HS-5 (cell line): ENCODE measurements at places on chromosomes 6 and 20.

DNA sequence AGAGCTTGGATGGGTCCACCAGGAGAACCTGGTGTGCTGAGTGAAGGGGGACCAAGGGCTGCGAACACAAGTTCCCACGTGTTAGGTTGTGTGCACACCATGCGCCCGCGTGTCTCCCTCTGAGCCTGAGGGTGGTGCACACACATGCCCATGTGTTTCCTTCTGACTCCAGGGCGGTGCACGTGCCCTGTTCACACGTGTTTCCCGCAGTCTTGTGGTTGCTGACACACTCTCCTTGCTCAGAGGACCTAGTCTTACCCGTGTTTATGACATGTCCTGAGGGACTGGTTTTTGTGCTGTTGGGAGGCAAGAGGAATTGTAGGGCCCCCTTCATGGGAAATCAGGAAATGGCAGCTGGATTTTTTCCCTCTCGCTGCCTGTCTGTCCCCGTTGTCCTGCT, 36.3 kb upstream of the PCMTD2 start:
- no peak for DNase-seq

GRCh38 chr6:169165561-169166300, 87.9 kb downstream of the THBS2 start:
- DNase-seq = no peak

- DNase-seq = no peak
Measured at GRCh38 chr20:38870733-38871559, 55.3 kb upstream of the FAM83D start.

GRCh38 chr6:30641048-30641447, 5.9 kb upstream of the C6orf136 start:
- no peak for DNase-seq

DNA sequence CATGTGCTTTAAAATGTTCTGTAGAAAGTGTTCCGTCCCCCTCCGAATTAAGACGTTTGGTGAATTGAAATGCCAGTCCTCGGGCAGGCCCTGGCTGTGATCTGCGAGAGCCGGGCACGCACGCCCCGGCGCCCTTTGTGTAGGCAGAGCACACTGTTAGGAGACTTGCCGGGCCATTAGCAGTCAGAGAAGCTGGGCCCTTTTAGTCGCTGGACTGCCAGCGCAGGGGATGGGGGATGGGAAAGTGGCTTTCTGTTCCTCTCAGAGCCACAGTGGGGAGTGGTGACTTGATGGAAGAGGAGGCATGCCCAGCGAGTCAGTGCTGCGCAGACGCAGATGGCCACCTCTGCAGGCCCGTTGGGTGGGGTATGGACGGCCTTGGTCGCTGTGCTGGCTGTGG, 2.2 kb downstream of the PPP1R3G start:
- no peak for DNase-seq

DNA sequence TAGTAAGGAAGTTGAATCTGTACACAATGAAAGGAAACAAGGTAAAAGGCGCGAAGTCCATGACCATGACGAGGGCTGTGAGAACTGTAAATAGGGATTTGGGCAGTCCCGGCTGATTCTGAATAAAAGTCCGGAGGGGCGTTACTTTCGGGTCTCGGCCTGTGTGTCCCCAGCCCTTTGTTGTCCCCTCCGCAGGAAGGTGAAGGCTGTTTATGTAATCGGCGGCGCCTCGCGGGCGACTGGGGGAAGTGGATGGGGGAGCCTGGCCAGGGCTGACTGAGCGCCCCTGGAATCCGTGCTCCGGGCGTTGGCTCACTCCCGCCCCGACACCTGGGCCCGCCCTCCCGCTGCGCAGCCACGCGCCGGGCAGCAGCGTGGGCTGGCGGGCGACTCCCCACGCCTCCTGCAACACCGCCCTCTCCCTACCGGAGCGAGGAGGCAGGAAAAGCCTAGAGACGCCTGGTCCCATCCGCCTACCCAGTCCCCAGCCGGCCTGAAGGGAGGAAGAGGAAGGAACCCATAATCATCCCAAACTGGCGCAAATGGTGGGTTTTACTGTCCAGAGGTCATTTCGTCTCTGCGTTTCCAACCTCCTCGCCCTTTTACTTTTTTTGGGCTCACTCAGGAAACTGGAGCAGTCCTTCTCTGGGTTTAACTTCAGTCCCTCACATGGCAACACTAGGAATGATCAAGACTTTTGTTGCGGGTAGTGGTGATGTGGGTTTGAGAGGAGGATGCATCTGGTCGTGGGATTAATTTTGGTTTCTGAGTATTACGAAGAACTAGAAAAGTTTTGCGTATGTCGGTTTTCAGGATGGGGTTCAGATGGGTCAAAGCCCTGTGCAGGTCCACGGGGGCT, 12.1 kb downstream of the TRIM31 start:
- no peak for DNase-seq

GRCh38 chr20:63696306-63696627, 185 bp upstream of the TNFRSF6B start:
- DNase-seq = no peak

DNA sequence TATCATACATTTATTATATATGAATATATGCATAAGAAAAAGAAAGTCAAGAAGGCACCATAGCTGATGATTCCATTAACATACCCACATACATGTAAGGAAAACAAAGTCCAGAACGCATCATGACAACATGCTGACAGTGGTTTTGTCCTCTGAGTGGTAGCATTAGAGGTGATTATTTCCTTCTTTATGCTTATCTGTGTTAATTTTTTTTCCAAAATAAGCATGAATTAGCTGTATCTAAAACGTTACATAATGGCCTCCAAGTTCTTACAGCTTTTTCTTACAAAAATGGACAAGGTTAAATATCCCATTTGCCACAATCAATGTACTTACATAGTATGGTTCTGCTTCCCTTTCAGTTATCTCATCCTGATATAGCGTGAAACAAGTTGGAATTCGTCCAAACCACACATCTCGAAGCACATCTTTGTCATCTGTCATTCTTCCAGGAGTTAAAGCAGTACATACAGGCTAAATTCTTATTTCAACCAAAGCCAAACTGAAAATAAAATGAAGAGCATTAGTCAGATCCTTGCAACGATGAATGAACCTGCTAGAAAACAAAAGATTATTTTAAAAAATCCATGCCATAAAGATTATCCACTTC, 9.7 kb downstream of the ATG5 start:
- no peak for DNase-seq

DNA sequence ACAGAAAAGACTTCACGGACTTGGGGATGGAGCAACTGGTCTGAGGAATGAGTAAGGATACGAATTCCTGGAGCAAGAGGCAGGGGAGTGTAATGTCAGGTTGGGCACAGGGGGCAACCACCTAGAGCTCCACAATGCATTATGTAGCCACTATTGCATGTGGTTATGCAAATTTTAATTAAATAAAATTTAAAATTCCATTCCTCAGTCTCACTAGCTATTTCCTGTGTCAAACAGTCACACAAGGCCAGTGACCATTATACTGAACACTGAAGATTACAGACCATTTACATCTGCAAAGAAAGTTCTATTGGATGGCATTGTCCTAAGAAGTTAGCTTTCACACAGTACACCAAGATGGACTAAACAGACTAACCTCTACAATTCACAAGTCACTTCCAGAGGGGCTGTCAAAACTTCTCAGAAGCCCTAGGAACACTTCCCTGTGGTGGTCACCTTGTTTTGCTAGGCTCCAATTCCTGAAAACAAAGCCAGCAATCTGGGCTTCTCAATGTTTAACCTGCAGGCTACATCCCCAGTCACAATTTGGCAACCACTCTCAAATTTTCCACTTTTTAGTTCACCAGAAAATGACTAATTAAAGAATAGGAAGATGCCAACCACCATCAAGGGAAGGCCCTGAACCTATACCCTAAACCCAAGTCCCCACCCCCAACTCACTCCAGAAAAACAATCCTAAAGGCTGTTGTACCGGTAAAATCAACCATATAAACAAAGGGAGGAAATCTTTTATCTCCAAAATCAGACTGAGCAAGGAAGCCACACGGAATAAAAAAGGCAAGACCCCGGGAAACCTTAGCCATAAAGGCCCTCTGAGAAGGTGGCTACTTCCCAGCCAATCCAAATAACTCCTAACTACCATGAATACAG, 34.2 kb upstream of the C20orf203 start:
- DNase-seq = peak; percentile 84

DNA sequence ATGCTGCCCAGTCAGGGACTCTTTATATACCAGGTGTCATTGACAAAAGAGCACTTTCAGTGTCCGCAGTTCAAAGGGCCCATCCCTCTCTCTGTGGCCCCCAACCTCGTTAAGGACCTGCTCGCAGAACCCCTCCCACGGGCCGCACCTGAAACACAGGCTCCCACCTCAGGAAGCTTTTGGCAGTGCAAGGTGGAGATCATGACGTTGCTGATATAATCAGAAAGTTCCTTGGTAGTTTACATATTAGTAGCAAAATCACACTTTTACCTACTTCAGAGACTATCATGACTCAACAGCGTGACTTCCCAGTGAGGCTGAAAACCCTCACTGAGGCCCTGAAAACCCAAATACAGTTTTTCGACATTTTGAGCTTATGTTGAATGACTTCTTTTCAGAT, 4.1 kb downstream of the TTLL2 start:
- no peak for DNase-seq

DNA sequence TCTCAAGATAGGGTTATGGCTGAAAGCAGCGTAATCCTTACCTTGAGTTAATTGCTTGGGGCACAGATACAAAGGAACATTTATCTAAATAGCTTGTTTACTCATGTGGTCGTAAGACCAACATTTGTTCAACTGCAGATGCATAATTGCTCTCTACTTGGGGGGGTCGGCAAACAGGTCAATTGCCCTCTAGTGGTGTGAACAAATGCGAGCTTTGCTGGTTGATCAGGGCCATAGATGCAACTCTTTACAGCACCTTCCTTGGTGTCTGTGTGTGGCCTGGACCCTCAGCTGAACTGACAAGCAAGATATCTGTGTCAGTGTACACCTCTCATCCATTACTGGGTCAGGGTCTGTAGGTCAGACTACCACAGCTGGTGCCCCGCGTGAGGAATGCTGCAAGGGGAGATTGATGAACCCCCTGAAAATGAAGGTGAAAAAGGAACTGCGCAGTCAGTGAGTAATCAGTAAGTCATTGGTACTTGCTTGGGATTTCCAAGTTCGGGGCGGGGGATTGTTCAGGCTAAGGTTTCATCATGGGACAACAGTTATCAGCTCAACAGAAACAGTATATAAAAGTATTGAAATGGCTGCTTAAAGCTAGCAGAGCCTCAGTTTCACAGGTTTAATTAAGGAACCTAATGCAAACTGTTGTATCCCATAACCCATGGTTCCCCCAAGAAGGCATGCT, 24.0 kb downstream of the HLA-DPA1 start:
- no peak for DNase-seq

DNA sequence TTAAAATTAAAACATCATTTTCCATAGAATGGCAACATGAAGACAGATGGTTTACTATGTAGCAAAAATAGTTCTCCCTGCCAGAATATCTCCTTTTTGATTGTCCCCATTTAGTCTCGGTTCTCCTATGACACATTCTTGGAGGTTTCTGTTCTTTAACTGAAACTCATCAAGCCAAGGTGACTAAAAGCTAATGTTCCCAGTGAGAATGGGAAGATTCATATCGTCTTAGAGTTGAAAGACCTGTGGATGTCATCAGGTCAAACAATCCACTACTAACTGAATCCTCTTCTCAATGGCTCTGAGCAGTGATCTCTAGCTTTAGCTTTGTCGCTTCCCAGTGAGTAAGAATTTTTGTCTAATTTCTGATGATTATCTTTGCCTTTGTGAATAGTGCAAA, 1.3 kb upstream of the DOK5 start:
- no peak for DNase-seq

DNA sequence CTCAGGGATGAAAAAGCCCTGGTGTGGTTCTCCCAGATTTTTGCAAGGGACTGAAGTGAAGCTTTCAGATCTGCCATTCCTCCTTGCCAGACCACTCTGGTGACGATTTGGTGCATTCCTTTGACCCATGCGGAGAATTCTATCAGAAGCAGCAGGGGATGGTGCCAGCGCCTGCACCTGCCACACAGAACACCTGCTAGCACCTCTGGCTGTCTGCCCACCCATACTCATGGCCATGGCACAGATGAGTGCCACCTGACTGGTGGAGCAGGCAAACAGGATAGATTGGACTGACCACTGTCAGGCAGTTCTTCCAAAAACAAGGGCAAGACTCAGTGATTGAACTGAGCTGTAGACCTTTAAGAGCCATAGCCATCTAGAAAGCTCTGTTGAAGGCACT, 107.1 kb downstream of the CDYL start:
- DNase-seq = no peak

DNA sequence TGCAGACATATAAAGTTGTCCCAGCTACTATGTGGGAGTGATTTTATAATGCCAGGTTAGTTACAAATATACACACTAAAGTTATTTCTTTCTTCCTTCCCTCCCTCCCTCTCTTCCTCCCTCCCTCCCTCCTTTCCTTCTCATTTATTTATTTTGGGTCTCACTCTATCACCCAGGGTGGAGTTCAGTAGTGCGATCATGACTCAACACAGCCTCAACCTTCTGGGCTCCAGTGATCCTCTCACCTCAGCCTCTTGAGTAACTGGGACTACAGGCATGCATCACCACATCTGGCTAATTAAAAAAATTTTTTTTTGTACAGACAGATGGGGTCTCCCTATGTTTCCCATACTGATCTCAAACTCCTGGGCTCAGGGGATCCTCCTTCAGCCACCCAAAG, 59.2 kb downstream of the PHF20 start:
- peak; percentile 33 for DNase-seq

- DNase-seq = no peak
Measured at GRCh38 chr6:11213422-11214021, 18.9 kb downstream of the NEDD9 start.

DNA sequence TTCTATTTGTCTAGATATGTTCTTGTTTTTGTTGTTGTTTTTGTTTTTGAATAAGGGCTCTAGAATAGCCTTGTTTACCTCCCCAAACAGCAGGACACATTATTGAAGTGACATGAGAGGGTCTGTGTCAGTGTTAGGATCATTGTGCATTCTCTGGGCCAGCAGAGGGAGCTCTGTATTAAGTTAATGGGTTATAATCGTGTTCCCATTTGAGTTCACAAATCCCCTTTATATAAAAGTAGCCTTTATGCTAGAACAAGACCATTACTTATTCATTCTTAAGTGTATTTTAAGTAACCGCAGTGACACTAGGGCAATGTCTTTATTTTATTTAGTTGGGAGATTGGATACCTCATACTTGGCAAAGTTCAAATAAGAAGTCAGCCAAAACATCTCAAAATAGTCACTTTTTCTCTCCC, 44.8 kb downstream of the STK4 start:
- peak; percentile 68 for DNase-seq

- DNase-seq = no peak
Measured at GRCh38 chr6:32184084-32184640, at the start of gene AGER. Gene AGER, minus strand, starts transcription at chr6:32184253. Its CDS starts 31 bp downstream, at chr6:32184222.

GRCh38 chr6:53446151-53446550, 97.4 kb upstream of the ELOVL5 start:
- no peak for DNase-seq

- no peak for DNase-seq
Measured at GRCh38 chr20:48984575-48985219, 61.4 kb upstream of the CSE1L start.

GRCh38 chr6:26404546-26404945, 2.5 kb downstream of the BTN3A1 start:
- DNase-seq = no peak

- DNase-seq = no peak
Measured at GRCh38 chr6:14728396-14729024, 517.4 kb upstream of the JARID2 start.
